ENCODE measurements at places on chromosomes 2 and 18. TPM values are rescaled to one million over a fixed set of nuclear protein-coding genes. Genes with fewer than 3 reads are reported as not detected.
A peak's percentile ranks its signal among the peaks of the same experiment; 100 is the strongest.

GRCh38 chr18:10368456-10369453 is 85.7 kb upstream of the APCDD1 start:
- H3K27ac ChIP-seq: no peak overlapping the region
- no peaks in the 10 kb centered on the region for H3K36me3 ChIP-seq
- DNase-seq: no peak
- H3K4me1 ChIP-seq: no peaks in the 10 kb centered on the region
- no peak overlapping the region for H3K4me3 ChIP-seq

DNA sequence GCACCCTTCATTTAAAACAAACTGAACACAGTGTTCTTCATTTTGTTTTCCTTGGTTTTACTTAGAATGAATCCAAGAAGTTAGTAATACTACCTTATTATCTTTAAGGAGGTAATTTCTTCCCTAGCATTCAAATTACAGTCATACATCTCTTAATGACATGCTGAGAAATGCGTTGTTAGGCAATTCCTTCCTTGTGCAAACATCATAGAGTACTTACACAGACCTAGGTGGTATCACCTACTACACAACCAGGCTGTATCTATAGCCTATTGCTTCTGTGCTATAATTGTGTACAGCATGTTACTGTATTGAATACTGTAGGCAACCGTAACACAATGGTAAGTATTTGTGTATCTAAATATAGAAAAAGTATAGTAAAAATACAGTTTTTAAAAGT is 8.4 kb upstream of the CABYR start:
- no peaks in the 10 kb centered on the region for H3K27me3 ChIP-seq
- H3K36me3 ChIP-seq: no peaks in the 10 kb centered on the region
- no peaks in the 10 kb centered on the region for H3K4me1 ChIP-seq

GRCh38 chr2:210955591-210955990 is 399.2 kb downstream of the CPS1 start:
- no peak overlapping the region for H3K27ac ChIP-seq
- H3K4me3 ChIP-seq: no peak overlapping the region
- no peak for DNase-seq
- no peaks in the 10 kb centered on the region for H3K27me3 ChIP-seq
- no peaks in the 10 kb centered on the region for H3K4me1 ChIP-seq

GRCh38 chr2:167608487-167608886 is 638.9 kb downstream of the STK39 start:
- no peaks in the 10 kb centered on the region for H3K36me3 ChIP-seq
- no peak for DNase-seq
- no peaks in the 10 kb centered on the region for H3K4me1 ChIP-seq

GRCh38 chr18:31112804-31113203 is 10.6 kb upstream of the DSC2 start:
- H3K27ac ChIP-seq: no peak overlapping the region
- no peak for DNase-seq
- H3K36me3 ChIP-seq: no peaks in the 10 kb centered on the region
- H3K4me3 ChIP-seq: no peak overlapping the region

GRCh38 chr18:7630731-7631442 is 63.8 kb downstream of the PTPRM start:
- H3K27me3 ChIP-seq: no peaks in the 10 kb centered on the region
- no peak overlapping the region for H3K4me3 ChIP-seq
- no peak for DNase-seq
- peaks cover 93% of the 10 kb centered on the region for H3K4me1 ChIP-seq

DNA sequence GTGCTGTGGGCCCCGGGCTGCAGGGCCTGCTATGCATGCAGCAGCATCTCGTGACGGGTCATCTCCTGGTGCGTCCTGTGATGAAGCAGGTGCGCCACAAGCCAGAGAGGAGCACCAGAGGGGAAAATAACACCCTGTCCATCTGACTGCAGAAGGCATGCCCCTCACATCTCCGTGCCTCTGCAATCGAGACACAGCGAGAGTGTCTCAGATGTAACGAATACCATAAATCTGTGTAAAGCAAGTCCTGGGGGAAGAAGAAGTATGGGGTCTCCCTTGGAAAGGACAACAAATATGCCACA is 137.5 kb downstream of the PTGR3 start:
- no peaks in the 10 kb centered on the region for H3K36me3 ChIP-seq
- H3K27me3 ChIP-seq: no peaks in the 10 kb centered on the region
- H3K27ac ChIP-seq: peak overlapping the region; percentile 86
- peak overlapping the region; percentile 52 for H3K4me3 ChIP-seq
- H3K4me1 ChIP-seq: peaks cover 11% of the 10 kb centered on the region
- no peak for DNase-seq

DNA sequence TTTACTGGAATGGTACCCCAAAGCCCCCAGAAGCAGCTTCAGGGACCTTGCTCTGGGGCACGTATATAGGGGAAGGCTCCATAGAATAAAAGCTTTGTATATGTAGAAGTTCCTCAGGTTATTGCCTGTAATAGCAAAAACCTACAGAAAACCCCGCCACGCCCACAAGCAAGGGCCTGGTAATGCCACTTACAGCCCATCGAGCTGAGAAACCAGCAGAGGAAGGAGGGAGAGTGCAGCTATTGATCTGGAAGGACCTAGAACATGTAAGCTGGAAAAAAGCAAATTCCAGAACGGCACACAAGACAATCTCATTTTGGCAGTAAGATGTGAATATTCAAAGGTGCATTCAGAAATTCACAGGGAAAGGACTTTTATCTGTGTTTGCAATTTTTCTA is 15.8 kb downstream of the HS1BP3 start:
- H3K27me3 ChIP-seq: no peaks in the 10 kb centered on the region
- peak; percentile 9 for DNase-seq
- H3K4me3 ChIP-seq: no peak overlapping the region

- H3K27me3 ChIP-seq: no peaks in the 10 kb centered on the region
- H3K4me1 ChIP-seq: no peaks in the 10 kb centered on the region
- no peak overlapping the region for H3K4me3 ChIP-seq
- DNase-seq: no peak
These were observed 19.5 kb upstream of the KCNE4 start for GRCh38 chr2:223032187-223033142.

- DNase-seq: no peak
- no peaks in the 10 kb centered on the region for H3K36me3 ChIP-seq
- no peak overlapping the region for H3K27ac ChIP-seq
- peaks cover 23% of the 10 kb centered on the region for H3K4me1 ChIP-seq
- peak overlapping the region; percentile 63 for H3K4me3 ChIP-seq
- H3K27me3 ChIP-seq: peaks cover 95% of the 10 kb centered on the region
These were observed 849 bp upstream of the CYP27C1 start for GRCh38 chr2:127220768-127221527.

GRCh38 chr18:35377875-35378573 is 887 bp upstream of the ZNF396 start:
- no peak overlapping the region for H3K4me3 ChIP-seq
- DNase-seq: no peak
- peaks cover 8% of the 10 kb centered on the region for H3K27me3 ChIP-seq
- peaks cover 14% of the 10 kb centered on the region for H3K4me1 ChIP-seq
- H3K36me3 ChIP-seq: no peaks in the 10 kb centered on the region
- no peak overlapping the region for H3K27ac ChIP-seq

GRCh38 chr2:43383533-43383932 is 157.1 kb upstream of the ZFP36L2 start:
- H3K27ac ChIP-seq: no peak overlapping the region
- no peak for DNase-seq
- no peak overlapping the region for H3K4me3 ChIP-seq
- H3K36me3 ChIP-seq: no peaks in the 10 kb centered on the region
- H3K4me1 ChIP-seq: peaks cover 14% of the 10 kb centered on the region

GRCh38 chr2:17576802-17577201 is 36.3 kb downstream of the VSNL1 start:
- DNase-seq: no peak
- peaks cover 3% of the 10 kb centered on the region for H3K4me1 ChIP-seq
- H3K27me3 ChIP-seq: no peaks in the 10 kb centered on the region
- no peaks in the 10 kb centered on the region for H3K36me3 ChIP-seq

The SERPINE2 gene
- total RNA-seq: 9.8 TPM

The FZD7 gene
- total RNA-seq: 35.2 TPM
